Mesothelial cell of epicardium (in vitro differentiated cells): ENCODE measurements at places on chromosomes 7 and 10.

DNA sequence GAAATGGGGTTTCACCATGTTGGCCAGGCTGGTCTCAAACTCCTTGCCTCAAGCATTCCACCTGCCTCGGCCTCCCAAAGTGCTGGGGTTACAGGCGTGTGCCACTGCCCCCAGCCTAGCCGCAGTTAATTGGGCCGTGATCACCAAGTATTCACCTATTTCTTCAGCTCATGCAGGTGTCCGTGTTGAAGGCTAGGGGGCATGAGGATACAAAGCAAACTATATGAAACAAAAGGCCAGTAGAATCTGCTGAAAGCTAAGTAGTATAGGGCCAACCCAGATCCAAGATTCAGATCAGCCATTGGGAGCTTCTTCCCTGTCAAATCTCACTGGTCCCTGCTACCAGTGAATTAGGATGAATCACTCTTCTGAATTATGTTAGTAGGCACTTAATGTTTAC lies 73.4 kb downstream of the LRRC4 start:
- no peak for DNase-seq

DNA sequence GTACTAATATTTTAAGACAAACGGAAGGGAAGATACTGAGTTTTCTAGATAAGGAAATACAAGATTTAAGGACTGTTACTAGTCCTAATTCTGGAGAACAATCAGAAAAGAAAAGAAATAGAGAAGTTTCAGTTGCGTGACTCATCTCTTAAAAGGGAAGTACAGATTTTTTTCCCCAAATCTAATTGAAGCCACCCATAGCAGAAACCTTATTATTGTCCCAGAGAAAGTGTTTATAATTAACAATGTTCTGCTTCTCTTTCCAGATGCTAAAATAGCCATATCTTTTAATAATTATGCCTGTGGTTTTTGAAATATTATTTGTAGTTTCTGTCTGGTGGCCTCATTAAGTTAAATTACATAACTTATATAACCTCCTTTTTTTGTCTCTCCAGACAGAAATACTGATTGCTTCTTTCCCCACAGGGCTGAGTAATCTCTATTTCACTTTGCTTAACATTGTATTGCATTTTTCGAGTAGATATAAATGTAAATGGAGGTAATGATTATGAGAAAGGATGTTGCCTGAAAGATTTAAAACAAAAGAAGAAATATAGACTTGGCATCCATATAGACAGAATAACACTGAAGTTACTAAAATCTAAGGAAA lies 240.7 kb upstream of the MBL2 start:
- DNase-seq: no peak

DNA sequence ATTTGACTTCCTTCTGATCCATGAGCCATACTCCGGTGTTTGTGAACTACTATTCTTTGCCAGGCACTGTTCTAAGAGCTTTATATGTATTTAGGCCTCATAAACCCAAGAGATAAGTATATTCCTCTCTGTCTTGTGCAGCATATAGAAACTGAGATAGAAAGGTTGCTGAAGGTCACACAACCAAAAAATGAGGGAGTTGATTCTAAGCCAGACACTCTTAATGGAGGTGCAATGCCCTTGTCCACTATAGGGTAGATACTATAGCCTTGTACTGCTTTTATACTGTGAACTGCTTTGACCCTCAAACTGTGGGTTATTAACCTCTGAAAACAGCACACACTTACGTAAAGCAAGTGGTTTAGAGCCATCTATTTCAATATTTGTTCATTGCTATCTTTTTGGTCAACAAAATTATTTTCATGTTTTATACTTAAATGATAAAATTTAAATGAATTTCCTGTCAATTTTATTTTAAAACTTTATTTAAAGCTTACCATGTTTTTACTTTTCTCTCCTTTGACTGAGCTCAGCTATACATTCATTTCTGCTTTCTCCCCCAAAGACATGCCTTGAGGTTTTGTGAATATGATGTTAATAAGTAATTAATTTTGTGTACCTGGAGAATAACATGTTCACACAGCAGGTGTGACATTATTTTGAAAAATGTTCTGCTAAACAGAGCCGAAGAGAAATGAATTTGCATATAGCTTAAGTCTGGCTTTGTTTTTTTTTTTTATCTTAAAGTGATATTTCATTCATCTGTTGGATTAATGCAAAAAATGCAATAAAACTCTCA lies 687.3 kb downstream of the DNAJB9 start:
- DNase-seq: no peak

- no peak for DNase-seq
Observed at GRCh38 chr7:147659036-147659995, 931.2 kb upstream of the C7orf33 start.

DNA sequence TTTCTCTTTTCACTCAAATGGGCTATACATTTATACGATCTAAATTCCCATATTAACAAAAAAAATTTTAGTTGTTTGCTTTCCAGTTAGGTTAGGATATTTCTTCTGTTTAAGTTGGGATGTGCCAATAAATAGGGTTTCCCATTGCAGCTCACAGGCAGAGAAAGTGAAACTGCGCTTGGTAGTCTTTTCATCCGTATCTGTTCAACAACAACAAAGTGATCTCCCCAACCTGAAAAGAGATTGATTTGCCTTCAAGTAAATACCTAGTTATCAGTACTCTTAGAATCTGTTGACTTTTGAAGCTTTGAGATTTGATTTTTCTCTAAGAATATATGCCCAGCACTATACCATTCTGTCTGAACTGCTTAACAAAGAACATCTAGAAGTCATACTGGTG lies 143.4 kb downstream of the DYNC1I1 start:
- DNase-seq: no peak
